ENCODE measurements at places on chromosomes 7 and 10. TPM values are rescaled to one million over a fixed set of nuclear protein-coding genes. Genes with fewer than 3 reads are reported as not detected.

Gene PARG
- total RNA-seq: 20.0 TPM

Gene HYAL4
- not detected for total RNA-seq

Gene LLCFC1
- not detected for total RNA-seq

Gene LSM5
- 117 TPM for total RNA-seq

Gene ANKRD1
- 7.0 TPM for total RNA-seq

Gene TCF7L2
- 24.3 TPM for total RNA-seq

Gene CCL24
- total RNA-seq: not detected

Gene CTAGE4
- not detected for total RNA-seq

Data from A549 treated with DMSO at 1 μM for 4 hours (cell line).